H9 (cell line): ENCODE measurements at places on chromosomes 6 and 20.

GRCh38 chr20:13648291-13649228, 9.8 kb upstream of the TASP1 start:
- no peak for DNase-seq

DNA sequence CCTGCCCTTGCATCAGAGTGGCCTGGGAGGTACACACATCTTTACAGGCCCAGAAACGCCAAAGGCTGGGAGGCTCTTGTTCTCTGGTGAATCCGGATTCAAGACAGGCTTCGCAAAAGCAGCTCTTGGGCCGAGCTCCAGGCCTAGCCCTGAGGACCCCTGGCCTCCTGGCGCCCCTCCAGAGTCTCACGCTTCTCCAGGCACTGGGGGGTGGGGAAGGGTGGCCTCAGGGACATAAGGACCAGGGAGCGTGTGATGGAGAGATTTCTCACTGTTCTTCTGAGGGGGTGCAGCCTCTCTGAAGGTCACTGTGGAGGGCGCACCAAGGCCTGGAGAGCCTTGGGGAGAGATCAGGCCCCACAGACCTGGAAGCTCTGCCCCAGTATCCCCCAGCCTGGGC, 349.2 kb downstream of the ZFAND3 start:
- no peak for DNase-seq

GRCh38 chr6:25659633-25660368, 7.8 kb downstream of the SCGN start:
- no peak for DNase-seq

- DNase-seq = no peak
Observed at GRCh38 chr6:110520992-110521543, 44.7 kb upstream of the SLC22A16 start.

DNA sequence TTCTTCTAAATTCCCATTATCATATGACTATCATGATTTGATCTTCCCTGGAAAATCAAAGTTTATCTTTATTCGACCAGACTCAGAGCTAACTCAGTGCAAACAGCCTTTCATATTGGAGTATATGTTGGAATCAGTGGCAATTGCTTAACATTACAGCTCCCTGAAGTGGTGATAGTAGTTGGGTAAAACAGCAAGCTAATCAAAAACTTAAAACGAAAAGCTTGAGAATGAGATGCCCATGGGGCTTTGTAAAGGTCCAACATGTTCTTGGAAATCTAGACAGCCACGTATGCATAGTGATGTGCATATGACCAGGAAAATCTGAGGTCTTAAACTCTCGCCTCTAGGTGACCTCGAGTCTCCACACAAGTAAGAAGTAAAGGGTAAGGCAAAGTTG, 437.6 kb downstream of the KIF16B start:
- DNase-seq = no peak

DNA sequence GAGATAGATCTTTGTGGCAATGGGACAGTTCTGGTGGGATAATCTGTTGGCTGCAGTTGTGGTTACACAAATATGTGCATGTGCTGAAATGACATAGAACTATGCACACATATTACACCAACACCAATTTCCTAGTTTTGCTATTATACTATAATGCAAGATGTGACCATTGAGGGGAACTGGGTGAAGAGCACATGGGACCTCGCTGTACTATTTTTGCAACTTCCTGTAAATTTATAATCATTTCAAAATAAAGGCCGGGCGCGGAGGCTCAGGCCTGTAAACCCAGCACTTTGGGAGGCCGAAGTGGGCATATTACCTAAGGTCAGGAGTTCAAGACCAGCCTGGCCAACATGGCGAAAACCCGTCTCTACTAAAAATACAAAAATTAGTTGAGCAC, 8.7 kb downstream of the ARMC12 start:
- no peak for DNase-seq

DNA sequence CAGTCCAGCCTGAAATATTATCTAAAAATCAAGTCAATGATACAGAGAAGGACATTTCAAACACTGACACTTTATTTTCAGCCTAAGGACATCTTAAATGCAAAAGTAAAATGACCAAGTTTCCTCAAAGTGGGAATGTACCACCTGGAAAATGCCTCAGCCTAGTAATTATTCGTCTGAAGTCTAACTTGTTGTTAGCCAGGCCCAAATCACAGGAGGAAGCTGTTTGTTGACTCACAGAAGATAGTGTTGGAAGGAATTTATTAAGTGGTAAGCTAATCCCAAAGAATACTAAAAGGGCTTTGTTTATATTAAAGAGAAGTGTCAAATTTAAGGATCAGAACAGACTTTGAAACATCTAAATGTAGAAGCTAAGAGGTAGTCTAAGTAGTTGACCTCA, 2.5 kb downstream of the PDE7B start:
- no peak for DNase-seq

DNA sequence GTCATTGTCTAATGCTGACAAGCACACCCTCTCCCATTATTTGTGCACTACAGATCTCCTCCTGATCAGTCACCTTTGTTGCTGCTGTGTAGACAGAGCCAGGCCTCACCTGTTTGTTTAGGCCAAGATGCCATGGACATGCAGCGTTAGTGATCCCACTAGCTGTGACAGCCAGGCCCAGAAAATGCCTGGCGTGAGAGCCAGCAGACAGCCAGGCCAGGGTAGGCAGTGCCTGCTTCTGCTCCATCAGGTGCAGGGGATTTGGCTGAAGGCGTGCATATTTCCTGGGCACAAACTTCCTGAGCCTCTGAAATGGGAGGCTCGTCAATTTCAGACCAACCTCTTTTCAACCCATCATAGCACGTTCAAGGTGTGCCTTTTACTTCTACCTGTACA, 27.3 kb downstream of the MANBAL start:
- DNase-seq = no peak

DNA sequence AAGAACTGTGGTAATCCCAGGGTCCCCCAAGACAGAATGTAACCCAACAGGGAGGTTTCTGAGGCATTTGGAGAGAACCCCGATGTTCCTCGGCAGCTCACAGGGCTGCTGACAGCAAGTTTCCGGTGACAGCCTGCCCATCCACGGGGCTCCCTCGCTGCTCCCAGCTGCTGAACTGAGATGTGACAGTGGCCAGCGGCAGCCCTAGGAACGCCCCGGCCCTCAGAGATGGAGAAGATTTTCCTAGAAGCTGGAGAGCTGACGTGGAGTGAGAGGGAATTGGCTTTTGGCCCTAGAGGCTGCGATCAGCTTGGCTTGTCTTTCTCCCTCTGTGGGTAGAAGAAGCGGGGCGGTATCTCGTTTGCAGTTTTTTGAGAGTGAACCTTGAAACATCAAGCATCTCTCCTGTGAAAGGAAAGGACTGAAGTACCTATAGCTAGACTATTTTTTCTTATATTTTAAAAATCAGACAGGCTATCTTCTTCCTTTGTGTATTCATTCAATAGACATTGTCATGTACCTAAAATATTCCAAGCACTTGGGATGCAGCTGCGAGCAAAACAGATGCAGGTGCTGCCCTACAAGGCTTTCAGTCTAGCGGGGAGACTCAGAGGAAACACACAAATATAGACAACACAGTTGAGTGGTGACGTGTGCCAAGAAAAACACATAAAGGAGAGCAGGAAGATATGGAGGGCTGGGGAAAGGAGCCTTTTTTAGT, 28.4 kb upstream of the NFATC2 start:
- no peak for DNase-seq

GRCh38 chr6:51090343-51090742, 271.7 kb downstream of the TFAP2B start:
- DNase-seq = no peak

DNA sequence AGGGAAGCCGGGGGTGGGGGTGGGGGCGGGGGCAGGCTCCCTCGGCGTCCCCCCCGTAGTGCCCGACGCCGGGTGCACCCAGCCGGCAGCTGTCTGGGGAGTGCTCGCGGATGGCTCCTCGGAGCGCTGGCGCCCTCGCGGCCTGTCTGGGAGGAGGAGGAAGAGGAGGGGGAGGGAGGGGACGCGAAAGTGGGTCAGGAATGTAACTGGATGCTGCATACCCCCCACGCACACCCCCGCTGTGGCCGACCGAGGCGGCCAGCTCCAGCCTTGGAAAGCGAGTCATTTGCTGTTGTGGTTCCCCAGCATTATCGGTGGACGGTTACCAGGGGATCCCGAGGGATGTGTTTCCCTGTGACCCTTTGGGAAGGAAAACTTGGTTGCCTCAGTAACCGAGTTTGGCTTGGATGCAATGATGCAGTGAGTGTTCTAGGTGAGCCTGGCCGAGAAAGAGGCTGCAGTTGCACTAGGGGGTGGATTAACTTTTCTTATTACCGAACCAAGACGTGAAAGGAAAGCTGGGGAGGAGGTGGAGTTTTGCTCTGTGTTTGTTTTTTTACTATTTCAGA, 55.2 kb upstream of the RREB1 start:
- DNase-seq = peak; percentile 49

GRCh38 chr20:37295595-37295994, 6.1 kb downstream of the MANBAL start:
- no peak for DNase-seq

- no peak for DNase-seq
Observed at GRCh38 chr6:9761220-9761619, 653.7 kb downstream of the TFAP2A start.

DNA sequence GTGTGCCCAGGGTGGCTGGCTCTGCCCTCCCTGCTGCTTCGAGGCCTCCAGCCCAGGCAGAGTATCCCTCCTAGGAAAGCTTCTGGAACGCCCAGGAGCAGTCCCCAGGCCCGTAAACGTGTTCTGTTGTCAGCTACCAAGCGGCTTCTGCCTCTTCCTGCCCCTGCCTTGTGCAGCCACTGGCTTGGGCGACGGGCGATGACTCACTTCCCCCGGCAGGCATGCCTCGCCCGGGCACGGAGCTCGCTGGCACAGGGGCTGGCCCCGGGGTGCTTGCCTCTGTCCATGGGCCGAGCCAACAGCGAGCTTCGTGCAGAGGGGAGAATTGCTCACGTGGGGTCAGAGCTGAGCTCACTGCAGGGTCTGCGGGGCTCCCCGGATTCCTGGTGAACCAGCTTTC, 86.7 kb upstream of the THBS2 start:
- no peak for DNase-seq

DNA sequence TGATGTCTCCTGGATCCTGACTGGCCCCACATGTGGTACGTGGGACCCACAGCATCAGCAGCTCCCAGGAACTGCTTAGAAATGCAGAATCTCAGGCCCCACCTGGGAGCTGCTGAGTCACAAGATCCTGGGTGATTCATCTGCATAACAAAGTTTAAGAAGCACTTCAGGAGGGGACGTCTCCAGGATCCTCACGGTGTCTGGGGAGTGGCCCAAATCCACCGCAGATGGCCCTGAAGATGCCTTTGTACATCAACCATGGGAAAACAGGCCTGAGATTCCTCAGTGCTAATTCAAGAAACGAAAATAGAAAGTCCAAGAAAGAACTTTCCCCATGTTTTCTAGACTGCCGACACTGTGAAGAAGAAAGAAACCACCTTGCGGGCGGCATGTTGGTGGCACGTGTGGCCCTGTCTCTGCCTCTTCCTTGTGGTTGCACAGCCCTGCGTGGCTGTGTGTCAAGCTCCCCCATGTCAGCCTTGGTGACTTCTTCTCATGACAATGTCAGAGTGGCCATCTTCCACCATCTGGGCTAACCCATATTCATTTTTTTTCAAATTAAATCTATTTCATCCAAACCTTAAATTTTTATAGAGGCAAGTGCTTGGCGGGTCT, 26.1 kb downstream of the RRBP1 start:
- peak; percentile 62 for DNase-seq

GRCh38 chr6:169396554-169397163, 143.0 kb upstream of the THBS2 start:
- no peak for DNase-seq

- DNase-seq = no peak
Observed at GRCh38 chr20:34296468-34296867, 6.7 kb downstream of the AHCY start.

GRCh38 chr6:36493859-36494258, 51.1 kb downstream of the KCTD20 start:
- DNase-seq = no peak

DNA sequence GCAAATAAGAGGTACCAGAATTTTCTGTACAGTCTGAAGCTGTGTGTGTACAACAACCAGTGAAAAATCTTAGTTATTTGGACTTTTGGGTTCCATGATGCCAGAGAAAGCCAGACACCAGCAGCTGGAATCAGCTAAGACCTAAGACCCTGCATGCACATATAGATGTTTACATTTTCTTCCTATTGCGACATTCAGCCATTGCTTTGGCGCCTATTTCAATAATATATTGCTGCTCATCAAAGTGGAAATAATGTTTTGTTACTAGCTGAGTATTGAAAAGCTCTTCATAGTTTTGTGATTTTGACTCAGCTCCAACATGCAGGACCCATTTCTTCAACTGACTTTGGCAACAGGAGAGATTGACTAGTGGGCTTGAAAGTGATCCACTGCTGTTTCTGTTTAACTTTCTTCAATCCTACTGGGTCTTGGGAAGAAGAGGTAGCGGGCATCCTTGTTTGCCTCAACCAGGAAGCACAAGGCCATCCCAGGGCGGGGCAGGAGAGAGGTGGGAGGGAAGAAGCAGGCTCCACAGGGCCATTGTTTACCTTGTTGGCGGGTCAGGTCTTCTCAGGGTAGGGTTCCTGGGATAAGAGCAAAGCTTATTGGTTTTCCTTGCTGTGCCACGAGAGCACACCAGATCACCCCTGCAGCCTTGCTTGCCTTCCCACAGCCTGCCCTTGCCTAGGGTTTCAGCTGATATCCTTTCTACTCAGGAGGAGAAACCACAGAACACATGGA, 101.3 kb upstream of the ESR1 start:
- peak; percentile 39 for DNase-seq

DNA sequence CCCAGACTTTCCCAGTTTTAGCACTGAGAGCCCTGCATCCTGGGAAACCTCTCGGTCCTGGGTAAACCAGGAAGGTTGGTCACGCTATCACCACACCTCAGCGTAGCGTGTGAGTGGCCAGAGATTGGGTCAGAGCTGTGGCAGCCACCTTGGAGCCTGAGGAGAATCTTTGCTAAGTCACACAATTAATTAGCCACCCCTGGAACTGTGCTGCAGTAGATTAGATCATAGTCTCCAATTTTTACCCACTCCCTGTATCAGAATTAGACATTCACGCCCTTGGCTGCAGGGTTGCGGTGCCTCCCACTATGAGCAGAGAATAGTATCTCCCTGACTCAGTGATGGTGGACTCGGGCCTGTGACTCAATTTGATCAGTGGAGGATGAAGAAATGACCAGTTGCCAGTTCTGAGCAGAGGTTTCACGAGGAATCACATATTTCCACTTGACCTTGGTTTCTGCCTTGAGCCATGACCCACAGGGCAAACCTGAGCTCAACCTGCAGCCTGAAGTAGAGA, 6.0 kb upstream of the PTGIS start:
- DNase-seq = peak; percentile 5
